ENCODE measurements at places on chromosomes 2 and 18. TPM values are rescaled to one million over a fixed set of nuclear protein-coding genes. Genes with fewer than 3 reads are reported as not detected.

MEP1B gene
- 0.25 TPM for polyA plus RNA-seq

NYAP2 gene
- 0.05 TPM for polyA plus RNA-seq

EVX2 gene
- 0.14 TPM for polyA plus RNA-seq

FMNL2 gene
- 26.7 TPM for polyA plus RNA-seq

OBSL1 gene
- 174 TPM for polyA plus RNA-seq

WDR35 gene
- polyA plus RNA-seq = 5.5 TPM

RUFY4 gene
- polyA plus RNA-seq = 0.28 TPM

CACNB4 gene
- polyA plus RNA-seq = 3.1 TPM

GPR45 gene
- polyA plus RNA-seq = not detected

SIX3 gene
- not detected for polyA plus RNA-seq

GLB1L gene
- polyA plus RNA-seq = 9.9 TPM

LIPG gene
- polyA plus RNA-seq = 8.6 TPM

ASTL gene
- not detected for polyA plus RNA-seq

ADRA2B gene
- 2.2 TPM for polyA plus RNA-seq

STAT4 gene
- 2.2 TPM for polyA plus RNA-seq

Measured in muscle of leg (tissue), 16 donors.